ENCODE measurements at places on chromosomes 16 and 17.

- DNase-seq, result no peak
These were observed 902 bp downstream of the SCRN2 start for GRCh38 chr17:47840001-47840741.

DNA sequence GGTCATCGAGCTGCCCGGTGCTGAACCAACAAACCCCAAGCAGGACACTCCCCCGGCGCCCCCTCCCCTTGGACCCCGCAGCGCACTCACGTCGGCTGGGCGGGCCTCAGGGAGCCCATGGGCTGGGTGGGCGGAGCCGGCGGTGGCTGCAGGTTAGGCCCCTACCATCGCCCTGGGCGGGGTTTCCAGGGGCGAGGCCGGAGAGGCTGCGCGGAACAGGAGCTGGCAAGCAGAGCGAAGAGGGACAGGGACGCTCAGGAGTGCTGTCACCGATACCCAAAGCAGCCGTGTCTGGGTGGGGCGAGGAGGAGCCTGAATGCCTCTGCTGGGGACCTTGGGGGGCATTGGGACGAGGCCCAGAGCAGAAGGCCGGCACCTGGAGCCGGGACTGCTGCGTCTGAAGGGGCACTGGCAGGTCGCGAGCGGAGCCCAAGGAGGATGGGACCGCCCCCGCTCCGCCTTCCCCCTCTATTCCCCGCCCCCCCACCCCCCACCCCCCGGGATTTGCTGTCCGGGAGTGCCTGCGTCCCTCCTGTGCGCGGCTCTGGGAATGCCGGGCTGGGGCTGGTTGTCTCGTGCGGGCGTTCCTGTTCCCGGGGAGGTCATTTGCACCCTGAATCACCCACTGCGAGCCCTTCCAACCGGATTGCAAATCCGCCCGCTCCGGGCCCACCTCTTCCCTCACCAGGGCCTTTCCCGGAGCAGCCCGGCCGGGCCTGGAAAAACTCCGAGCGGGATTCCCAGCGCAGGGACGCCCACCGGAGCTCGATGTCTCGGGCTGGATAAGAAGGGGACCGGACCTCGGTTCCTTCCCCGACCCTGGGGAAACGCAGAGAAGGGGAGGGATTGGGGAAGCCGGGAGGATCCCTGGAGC lies 902 bp downstream of the ARHGAP27 start:
- DNase-seq, result peak; percentile 66

- DNase-seq, result peak; percentile 34
These were observed 63.6 kb downstream of the SMG6 start for GRCh38 chr17:2239882-2240430.

DNA sequence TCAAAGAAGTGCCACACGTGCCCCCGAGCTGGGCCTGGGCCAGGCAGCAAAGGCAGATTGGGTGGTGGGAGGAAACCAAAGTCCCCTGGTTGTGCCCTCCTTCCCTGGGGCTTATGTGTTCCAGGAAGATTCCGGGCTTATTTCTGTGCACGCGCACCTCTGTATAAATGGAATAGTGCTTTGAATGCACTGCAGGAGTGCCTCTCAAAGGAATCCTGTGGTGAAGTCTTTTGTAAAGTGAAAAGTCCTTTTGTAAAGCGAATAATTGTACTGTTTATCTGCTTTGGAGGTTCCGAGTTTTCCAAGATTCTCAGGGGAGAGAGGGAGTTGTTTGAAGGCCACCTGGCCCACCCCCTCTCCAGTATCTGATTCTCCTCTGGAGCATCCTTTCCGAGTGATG lies 26.8 kb downstream of the C17orf75 start:
- no peak for DNase-seq

DNA sequence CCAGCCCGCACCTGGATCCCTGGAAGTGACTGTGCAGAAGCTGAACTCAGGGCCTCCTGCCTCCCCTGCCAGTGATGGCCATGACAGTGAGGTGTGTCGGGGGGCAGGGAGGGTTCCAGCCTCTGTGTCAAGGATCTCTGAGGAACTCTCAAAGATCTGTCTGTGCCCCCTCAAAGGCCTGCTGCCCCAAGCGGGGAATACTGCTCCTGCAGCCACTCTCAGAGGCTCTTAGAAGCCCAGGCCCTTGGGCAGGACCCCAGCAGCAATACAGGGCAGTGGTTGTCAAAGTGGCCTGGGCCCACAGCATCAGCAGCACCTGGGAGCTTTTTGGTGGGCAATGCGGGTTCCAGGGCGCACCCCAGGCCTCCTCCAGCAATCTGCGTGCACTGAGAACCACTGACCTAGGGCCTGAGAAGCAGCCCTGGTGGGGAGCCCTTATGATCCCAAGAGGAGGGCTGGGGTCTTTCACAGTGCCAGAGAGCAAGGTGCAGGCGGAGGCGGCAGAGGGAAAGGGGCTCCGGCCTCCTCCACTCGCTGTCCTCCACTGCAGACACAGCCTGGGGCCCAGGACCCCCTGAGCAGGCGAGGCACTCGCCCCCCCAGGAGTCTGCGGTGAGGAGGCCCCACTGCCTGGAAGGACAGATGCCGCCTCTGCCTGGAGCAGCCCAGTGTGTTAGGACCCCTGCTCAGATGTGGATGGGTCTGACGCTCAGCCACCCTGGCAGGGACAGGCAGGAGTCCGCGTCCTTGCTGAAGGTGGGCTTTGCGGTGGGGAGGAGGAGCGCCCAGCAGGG lies 42.1 kb downstream of the ENGASE start:
- DNase-seq, result no peak

GRCh38 chr16:11046382-11046931 lies 102.1 kb downstream of the CLEC16A start:
- DNase-seq, result no peak

- DNase-seq, result no peak
These were observed 670.1 kb upstream of the CA10 start for GRCh38 chr17:52828621-52829020.

DNA sequence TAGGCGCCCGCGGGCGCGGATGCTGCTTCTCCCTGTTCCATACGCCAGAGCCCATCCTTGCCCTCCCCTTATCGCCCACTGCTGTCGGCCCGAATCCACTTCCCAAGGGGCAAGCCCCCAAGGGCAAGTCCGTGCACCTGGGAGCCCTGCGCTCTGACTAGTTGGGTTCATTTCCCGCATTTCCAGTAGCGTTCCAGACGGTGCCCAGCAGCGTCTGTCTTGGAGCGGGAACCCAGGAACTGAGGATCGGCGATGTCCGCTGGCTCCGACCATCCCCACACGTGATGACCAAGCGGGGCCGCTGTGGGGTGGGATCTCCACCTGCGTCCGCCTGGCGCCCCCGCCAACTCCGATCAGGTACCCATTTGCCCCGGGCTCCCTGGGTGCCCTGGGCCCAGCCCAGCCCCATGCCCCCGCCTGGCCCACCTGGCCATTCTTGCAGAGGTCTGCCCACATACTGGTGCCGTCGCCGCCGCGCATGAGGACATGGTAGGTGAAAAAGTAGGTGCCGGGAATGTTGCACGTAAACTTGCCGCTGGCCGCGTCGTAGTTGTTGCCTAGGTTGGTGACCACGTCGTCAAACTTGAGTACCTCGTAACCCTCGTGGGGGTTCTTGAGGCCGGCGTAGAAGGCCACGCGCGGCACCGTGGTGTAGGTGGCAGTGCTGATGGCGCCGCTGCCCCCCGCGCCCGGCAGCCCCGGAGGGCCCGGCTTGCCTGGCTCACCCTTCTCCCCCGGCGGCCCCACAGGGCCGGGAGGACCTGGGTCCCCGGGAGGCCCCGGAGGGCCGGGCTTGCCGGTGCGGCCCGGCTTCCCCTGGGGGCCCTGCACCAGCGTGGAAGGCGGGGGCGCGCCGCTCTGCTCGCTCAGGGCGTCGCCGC lies 837 bp downstream of the C1QL1 start:
- DNase-seq, result no peak

DNA sequence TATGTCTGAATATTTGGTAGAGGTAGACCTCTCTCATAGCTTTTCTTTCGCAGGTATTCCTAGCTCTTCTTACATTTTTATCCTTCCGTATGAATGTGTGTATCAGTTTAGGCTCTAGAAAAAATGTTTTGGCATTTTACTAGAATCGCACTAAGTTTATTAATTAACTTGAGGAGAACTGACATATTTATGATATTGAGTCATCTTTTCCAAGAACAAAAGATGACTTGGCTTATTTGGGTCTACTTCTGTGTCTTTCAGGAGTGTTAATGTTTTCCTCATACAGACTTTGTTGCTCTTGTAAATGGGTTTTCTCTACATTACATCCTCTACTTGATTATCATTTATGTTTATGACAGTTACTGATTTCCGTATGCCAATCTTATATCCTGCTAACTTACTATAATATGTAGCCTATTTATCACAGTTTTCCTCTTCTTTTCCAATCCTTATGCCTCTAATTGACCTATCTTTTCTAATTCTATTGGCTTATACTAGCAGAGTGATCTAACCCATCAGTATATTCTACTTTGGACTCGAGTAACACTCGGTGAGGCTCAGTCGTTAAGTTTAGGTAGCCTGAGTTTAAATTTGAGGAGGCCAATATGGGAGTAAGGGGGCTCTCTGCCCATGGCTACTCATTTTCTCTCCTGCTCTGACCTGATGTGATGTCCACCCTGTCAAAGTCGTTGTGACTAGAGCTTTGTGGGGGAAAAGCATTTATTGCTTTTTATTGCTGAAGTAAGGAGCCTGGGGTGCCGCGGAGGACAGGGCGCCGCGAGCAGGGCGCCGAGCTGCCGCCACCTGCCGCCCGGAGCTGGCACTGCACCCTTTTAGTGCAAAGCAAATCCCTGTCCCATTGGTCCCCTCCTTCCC lies 20.0 kb downstream of the ST6GALNAC1 start:
- peak; percentile 65 for DNase-seq

- peak; percentile 60 for DNase-seq
These were observed 29.9 kb downstream of the DYNLL2 start for GRCh38 chr17:58112970-58113631.

GRCh38 chr16:75860326-75861053 lies 134.2 kb upstream of the CPHXL start:
- no peak for DNase-seq

DNA sequence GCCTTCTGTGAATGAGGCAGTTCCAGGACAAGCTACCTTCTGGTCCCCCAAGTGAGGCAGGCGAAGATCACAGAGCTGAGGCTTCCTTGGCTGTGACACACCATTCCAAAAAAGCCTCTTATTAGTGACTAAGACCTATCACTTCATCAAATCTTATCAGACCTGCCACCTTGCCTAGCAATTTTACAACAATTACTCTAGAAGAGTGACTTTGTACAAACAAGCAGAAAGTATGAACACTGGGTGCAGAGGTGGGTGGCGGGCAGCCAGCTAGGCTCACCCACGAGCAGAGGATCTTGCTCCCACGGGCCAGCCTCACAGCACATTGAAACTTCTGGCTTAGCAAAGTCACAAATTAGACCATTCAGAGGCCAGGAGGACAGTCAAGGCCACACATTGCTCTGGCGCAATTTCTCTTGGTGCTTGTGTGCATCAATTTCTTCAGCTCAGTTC lies 2.2 kb upstream of the ICAM2 start:
- DNase-seq, result no peak

DNA sequence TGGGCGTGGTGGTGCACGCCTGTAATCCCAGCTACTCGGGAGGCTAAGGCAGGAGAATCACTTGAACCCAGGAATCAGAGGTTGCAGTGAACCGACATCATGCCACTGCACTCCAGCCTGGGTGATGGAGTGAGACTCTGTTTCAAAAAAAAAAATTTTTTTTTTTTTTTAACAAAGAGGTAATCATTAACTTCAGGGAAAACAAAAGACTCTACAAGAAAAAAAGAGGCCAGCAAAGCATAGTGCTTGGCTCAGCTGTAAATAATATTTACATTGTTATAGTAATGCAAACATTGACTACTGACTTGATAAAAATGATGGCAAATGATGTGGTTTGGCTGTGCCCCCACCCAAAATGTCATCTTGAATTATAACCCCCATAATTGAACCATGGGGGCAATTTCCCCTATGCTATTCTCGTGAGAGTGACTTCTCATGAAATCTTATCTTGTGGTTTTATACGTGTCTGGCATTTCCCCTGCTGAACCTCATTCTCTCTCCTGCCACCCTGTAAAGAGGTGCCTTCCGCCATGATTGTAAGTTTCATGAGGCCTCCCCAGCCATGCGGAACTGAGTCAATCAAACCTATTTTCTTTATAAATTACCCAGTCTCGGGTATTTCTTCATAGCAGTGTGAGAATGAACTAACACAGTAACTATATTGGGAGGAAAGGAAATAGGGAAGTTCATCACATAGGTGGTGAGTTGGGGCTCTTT lies 12.7 kb upstream of the SSTR2 start:
- no peak for DNase-seq

DNA sequence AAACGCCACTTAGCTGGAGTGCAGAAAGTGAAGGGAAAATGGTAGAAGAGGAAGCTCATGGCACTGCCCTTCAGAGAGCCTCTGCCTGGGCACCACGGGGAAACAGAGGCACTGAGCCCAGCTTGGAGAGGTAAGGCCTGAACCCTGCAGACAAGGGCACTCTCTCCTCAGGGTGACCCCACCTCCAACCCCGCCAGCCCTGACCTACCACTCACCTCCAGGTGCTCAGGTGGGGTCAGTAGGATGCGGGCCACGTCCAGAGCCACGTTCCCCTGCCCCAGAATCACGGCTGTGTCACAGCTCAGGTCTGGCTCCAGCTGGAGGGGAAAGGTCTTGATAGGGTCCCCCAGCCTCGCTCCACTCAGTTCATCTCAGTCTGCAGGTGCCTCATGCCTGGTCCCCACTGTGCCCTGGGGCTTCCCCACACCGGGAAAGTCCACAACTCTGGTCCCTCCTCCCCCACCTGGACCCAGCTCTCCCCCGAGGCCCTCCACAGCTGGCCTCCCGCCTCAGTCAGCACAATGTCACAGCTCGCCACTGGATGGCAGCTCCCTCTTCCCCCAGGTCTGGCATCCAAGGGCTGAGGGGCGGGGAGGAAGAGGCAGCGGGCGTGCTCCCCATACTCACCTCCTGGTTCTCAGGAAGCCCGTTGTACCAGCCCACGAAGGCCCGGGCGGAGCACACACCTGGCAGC lies 6.0 kb upstream of the GRIN2C start:
- DNase-seq, result no peak

DNA sequence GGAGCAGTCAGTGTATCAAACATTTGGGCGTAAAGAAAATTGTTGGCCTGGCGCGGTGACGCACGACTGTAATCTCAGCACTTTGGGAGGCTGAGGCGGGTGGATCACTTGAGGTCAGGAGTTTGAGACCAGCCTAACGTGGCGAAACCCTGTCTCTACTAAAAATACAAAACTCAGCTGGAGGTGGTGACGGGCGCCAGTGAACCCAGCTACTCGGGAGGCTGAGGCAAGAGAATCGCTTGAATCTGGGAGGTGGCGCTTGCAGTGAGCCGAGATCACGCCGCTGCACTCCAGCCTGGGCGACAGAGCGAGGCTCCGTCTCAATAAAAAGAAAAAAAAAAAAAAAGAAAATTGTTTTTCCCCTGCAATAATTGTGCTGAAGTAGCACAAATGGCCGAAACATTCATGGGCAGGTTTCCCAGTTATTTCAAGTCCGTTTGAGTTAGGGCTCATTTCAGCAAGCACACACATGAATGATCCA lies 1.4 kb downstream of the GCSH start:
- no peak for DNase-seq

Measured in T1000 (cell line).